ENCODE measurements at places on chromosomes 12 and 14. TPM values are rescaled to one million over a fixed set of nuclear protein-coding genes. Genes with fewer than 3 reads are reported as not detected.

The SSPN gene
- total RNA-seq = 0.17 TPM

The LBHD2 gene
- not detected for total RNA-seq

The FSCB gene
- total RNA-seq = not detected

The PLA2G1B gene
- 2.0 TPM for total RNA-seq

The PROX2 gene
- total RNA-seq = not detected

The SRRM4 gene
- total RNA-seq = 0.02 TPM

The PGF gene
- total RNA-seq = 6.4 TPM

- no peak for DNase-seq
These were observed 39.6 kb downstream of the TEAD4 start for GRCh38 chr12:2998789-2999264.

GRCh38 chr12:43579206-43579605 is 27.2 kb upstream of the ADAMTS20 start:
- DNase-seq = no peak

GRCh38 chr12:121813951-121814350 is 10.1 kb downstream of the SETD1B start:
- no peak for DNase-seq

DNA sequence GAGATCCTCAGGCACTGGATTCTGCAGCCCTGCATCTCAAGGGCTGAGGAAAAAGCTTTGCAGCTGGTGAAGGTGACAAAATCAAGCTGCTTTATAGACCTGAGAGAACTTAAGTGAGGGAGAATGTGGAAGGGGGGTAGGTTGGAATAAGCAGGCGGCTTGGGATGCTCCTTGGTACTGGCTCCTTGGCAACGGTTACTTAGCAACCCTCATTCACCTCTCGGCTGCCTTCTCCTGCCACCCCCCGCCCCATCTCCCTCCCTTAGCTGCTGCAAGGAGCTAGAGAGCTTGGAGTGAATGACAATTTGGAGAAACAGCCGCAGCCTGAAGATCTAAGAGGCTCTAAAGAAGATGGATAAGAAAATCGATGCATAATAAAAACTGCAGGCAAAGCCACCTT is 44.1 kb upstream of the CISTR start:
- DNase-seq = no peak

- DNase-seq = no peak
These were observed 85.7 kb downstream of the GPATCH2L start for GRCh38 chr14:76237349-76237990.

DNA sequence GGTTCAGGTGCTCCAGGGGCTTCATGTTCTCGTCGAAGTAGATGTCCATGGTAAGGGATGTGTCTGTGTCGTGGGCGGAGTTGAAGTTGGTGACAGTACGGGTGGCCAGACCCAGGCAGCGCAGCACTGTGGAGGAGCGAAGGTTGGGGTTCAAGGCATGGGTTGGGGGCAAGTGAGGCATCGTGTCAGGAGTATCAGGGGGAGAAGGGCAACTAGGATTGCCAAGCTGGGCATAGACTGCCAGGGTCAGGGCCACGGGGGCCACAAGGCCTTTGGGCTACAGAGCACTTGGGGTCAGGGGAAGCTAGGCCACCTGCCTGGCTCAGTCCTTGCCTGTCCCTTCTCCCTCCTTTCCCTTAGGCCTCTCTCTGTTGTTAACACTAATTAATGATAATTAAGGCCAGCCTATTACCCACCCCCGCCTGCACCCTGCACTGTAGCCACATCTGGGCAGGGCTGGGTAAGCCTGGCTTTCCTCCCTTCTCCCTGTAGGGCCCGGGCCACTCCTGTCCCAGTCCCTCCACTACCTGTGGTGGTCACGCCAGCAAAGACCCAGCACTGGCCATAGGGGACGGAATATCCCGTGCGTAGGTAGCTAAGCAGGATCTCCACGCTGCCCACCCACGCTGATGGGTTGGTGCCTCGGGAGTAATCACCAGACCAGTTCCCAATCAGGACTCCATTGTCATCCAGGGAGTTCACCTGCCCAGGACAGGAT is 4.3 kb downstream of the TGM1 start:
- no peak for DNase-seq

DNA sequence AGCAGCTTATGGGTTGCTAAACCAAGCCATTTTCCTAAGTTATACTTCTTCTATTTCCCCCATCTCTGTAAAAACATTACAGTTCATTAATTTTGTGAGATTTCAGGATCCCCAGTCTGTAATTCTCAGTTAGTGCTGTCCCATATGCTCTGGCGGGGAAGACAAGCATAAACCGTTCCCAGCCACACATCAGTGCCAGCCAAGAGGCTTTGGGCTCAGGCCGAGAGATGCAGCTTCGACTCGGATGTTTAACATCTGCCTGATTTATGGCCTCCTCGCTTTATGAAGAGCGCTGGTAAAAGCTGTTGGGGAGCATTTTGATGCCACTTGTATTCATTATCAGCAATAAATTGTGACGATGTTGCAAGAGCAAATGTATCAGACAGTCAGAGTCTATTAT is 349.1 kb upstream of the CCDC196 start:
- no peak for DNase-seq

DNA sequence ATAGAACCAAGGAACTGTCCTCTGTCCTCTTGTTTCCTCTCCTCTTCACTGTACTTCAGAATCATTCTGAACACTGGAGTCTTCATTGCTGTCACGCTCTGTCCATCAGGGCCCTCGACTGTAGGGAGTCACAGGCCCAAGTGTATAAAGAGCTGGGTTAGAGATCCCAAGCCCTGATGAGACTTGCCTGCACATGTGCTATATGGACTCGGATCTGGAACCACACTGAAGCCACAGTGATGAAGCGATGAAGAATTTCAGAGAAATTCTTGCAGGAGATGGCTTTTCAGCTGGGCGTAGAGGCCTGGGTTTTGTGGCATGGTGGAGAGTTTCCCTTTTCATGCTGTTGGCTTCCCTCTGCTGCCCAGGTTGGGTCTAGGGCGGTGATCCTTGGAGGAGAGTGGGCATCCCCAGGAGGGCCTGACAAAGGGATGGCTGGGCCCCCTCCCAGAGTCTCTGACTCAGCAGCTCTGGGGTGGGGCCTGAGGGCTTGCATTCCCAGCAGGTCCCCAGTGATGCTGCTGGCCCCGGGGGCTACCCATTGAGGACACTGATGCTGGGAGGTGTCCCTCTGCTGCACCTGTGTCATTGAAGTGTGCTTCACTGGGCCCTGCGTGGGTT is 39.6 kb upstream of the YY1 start:
- no peak for DNase-seq

GRCh38 chr12:105240228-105240627 is 4.3 kb upstream of the APPL2 start:
- DNase-seq = no peak

DNA sequence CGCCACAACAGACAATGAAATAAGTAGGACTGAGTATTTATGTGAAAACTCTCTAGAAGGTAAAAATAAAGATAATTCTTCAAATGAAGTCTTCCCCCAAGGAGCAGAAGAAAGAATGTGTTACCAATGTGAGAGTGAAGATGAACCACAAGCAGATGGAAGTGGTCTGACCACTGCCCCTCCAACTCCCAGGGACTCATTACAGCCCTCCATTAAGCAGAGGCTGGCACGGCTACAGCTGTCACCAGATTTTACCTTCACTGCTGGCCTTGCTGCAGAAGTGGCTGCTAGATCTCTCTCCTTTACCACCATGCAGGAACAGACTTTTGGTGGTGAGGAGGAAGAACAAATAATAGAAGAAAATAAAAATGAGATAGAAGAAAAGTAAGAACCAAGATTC is 82.7 kb downstream of the VEZT start:
- DNase-seq = no peak

- DNase-seq = no peak
These were observed 13.0 kb downstream of the PARP2 start for GRCh38 chr14:20356422-20356821.

GRCh38 chr14:87217023-87217422 is 776.0 kb downstream of the GALC start:
- no peak for DNase-seq

DNA sequence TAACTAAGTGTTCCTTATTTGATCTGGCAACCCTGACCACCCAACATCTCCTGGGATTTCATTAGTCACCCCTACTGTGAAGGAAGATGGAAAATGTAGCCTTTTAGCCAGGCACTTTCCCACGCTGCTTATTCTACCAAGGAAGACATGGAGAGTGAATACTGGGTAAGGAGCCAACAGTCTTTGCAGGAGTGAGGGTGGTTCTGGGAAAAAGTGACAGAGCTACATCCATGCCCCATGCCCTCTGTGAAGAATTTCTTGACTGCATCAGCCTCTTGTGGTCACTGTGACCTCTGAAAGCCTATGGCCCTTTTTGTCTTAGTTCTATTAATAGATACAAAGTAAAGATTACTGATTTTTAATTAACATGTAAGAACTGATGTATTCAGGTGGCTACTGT is 196.0 kb upstream of the EEA1 start:
- DNase-seq = no peak

- no peak for DNase-seq
These were observed 34.8 kb downstream of the PTHLH start for GRCh38 chr12:27937768-27938167.

DNA sequence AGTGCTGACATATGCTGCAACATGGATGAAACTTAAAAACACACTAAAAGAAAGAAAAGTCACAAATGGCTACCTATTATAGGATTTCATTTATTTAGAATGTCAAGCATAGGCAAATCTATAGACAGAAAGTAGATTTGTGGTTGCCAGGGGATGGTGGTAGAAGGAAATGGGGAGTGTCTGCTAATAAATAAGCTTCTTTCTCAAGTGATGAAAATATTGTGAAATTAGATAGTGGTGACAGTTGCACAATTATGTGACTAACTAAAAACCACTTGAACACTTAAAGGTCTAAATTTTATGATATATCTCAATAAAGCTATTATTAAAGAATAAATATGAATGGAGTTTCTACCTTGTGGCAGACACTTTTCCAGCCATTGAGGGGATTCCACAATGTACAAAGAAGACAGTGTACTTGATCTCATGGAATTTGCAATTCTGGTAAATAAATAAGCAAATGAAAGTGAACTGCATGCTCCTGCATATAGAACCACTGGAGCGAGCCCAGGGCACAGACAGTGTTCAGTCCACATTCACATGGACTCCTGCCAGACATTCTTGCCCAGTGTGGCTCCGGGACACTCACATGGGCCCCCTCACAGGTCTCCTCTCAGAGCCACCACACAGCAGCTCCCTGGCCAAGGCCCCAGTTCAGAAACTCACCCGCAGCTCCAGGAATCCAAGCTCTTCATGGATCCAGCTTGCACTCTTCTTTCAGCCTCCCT is 107.1 kb upstream of the ARID2 start:
- no peak for DNase-seq

- no peak for DNase-seq
These were observed 72.1 kb upstream of the SRSF5 start for GRCh38 chr14:69694730-69695281.

DNA sequence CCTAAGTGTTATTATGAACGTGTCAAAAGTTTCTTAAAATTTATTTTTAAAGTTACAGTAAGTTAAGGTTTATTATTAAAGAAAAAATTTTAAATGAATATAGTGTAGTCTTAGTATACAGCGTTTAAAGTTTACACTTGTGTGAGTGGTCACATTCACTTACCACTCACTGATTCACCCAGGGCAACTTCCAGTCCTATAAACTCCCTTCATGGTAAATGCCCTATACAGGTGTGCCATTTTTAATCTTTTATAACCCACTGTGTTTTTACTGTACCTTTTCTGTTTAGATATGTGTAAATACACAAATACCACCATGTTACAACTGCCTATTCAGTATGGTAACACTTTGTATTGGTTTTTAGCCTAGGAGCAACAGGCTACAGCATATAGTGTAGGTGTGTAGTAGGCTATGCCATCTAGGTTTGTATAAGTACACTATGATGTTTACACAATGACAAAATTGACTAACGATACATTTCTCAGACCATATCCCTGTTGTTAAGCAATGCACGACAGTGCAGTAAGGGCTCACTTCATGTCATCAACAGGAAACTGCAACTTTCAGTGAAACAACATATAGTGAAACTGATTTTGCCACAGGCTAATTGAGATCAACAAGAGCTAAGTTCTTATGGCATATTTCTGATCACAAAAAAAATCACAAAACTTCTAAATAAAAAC is 112.0 kb upstream of the TMCC3 start:
- DNase-seq = no peak

Measured in HCT116 (cell line).